Fibroblast of lung (primary cell): ENCODE measurements at places on chromosomes 7 and 10. TPM values are rescaled to one million over a fixed set of nuclear protein-coding genes. Genes with fewer than 3 reads are reported as not detected.

GRCh38 chr7:73719806-73720169 lies 319 bp upstream of the STX1A start:
- peak overlapping the region; percentile 48 for H3K4me3 ChIP-seq
- no peaks in the 10 kb centered on the region for H3K27me3 ChIP-seq
- peaks cover 28% of the 10 kb centered on the region for H3K4me1 ChIP-seq

GRCh38 chr10:84727398-84727797 lies 399.0 kb downstream of the CCSER2 start:
- H3K27me3 ChIP-seq: no peaks in the 10 kb centered on the region
- no peaks in the 10 kb centered on the region for H3K4me1 ChIP-seq
- H3K36me3 ChIP-seq: no peaks in the 10 kb centered on the region
- no peak overlapping the region for H3K27ac ChIP-seq

GRCh38 chr10:128058106-128058749 lies 68.0 kb downstream of the MKI67 start:
- no peak overlapping the region for H3K27ac ChIP-seq
- no peaks in the 10 kb centered on the region for H3K36me3 ChIP-seq
- no peak overlapping the region for H3K4me3 ChIP-seq
- H3K27me3 ChIP-seq: no peaks in the 10 kb centered on the region
- DNase-seq: no peak
- no peaks in the 10 kb centered on the region for H3K4me1 ChIP-seq

- no peaks in the 10 kb centered on the region for H3K36me3 ChIP-seq
- no peaks in the 10 kb centered on the region for H3K27me3 ChIP-seq
- DNase-seq: no peak
- no peak overlapping the region for H3K27ac ChIP-seq
Measured at GRCh38 chr10:6665847-6666246, 85.8 kb upstream of the PRKCQ start.

- peak; percentile 68 for DNase-seq
- peaks cover 3% of the 10 kb centered on the region for H3K4me1 ChIP-seq
- H3K27me3 ChIP-seq: no peaks in the 10 kb centered on the region
- H3K36me3 ChIP-seq: no peaks in the 10 kb centered on the region
- H3K27ac ChIP-seq: peak overlapping the region; percentile 23
Measured at GRCh38 chr10:19730907-19731217, 85.4 kb upstream of the PLXDC2 start.

Gene LRRTM3
- total RNA-seq: not detected in 2 replicates

- H3K27me3 ChIP-seq: no peaks in the 10 kb centered on the region
- DNase-seq: peak; percentile 19
- H3K36me3 ChIP-seq: no peaks in the 10 kb centered on the region
- H3K4me1 ChIP-seq: no peaks in the 10 kb centered on the region
Measured at GRCh38 chr10:20811131-20811530, 86.0 kb downstream of the NEBL start.

GRCh38 chr10:20871970-20872369 lies 25.1 kb downstream of the NEBL start:
- no peak overlapping the region for H3K4me3 ChIP-seq
- H3K4me1 ChIP-seq: no peaks in the 10 kb centered on the region
- H3K27ac ChIP-seq: no peak overlapping the region
- DNase-seq: no peak

- H3K27ac ChIP-seq: peak overlapping the region; percentile 97
- peak; percentile 88 for DNase-seq
- no peaks in the 10 kb centered on the region for H3K27me3 ChIP-seq
- H3K4me3 ChIP-seq: peak overlapping the region; percentile 50
- H3K36me3 ChIP-seq: no peaks in the 10 kb centered on the region
- peaks cover 30% of the 10 kb centered on the region for H3K4me1 ChIP-seq
Measured at GRCh38 chr7:55086413-55087201, 67.8 kb downstream of the EGFR start.

Gene AMPH
- 1.5 and 3.6 TPM in 2 replicates for total RNA-seq

GRCh38 chr7:143514995-143515735 lies 37.5 kb downstream of the TAS2R41 start:
- H3K4me3 ChIP-seq: no peak overlapping the region
- H3K36me3 ChIP-seq: no peaks in the 10 kb centered on the region
- DNase-seq: no peak
- peaks cover 2% of the 10 kb centered on the region for H3K4me1 ChIP-seq

Gene ABCC2
- total RNA-seq: 0.26 and 0.66 TPM in 2 replicates

DNA sequence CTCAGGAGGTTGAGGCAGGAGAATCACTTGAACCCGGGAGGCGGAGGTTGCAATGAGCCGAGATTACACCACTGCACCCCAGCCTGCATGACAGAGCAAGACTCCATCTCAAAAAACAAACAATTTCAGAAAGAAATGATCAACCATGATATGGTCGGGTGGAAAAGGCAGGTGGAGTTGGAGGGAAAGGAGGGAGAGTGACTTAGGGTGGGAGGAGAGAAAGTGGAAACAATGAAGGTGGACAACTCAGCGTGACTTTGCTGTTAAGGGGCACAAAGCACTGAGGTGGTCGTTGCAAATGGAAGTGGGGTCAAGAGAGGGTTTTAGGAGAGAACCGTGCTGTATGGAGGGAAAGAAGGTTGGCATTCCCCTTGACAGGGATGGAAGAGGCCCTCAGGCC lies 30.0 kb upstream of the FXYD4 start:
- H3K27ac ChIP-seq: no peak overlapping the region
- H3K36me3 ChIP-seq: no peaks in the 10 kb centered on the region
- no peak overlapping the region for H3K4me3 ChIP-seq
- H3K27me3 ChIP-seq: no peaks in the 10 kb centered on the region
- no peaks in the 10 kb centered on the region for H3K4me1 ChIP-seq
- DNase-seq: no peak

GRCh38 chr7:71208881-71209280 lies 76.9 kb downstream of the GALNT17 start:
- H3K4me3 ChIP-seq: no peak overlapping the region
- H3K27ac ChIP-seq: no peak overlapping the region
- no peak for DNase-seq
- no peaks in the 10 kb centered on the region for H3K36me3 ChIP-seq
- H3K4me1 ChIP-seq: no peaks in the 10 kb centered on the region

DNA sequence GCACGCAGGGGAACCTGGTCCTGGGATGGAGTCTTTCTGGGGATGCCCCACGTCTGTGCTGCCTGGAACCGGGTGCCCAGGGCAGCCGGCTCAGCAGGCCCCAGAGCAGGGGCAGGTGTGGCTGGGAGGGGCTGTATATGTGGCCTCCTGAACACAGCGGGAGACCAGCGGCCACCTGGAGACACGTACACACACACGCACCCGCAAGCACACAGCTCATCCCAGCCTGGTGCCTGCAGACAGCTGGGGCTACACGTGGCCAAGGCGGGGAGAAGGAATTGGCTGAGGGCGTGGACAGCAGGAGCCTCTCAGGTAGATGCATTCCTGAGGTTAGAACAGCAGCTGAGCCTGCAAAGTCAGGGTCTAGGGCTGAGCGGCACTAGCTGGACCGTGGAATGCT lies 14.0 kb downstream of the ADAM8 start:
- DNase-seq: no peak
- H3K4me3 ChIP-seq: no peak overlapping the region
- H3K27me3 ChIP-seq: no peaks in the 10 kb centered on the region
- no peak overlapping the region for H3K27ac ChIP-seq
- peaks cover 27% of the 10 kb centered on the region for H3K4me1 ChIP-seq
- no peaks in the 10 kb centered on the region for H3K36me3 ChIP-seq

DNA sequence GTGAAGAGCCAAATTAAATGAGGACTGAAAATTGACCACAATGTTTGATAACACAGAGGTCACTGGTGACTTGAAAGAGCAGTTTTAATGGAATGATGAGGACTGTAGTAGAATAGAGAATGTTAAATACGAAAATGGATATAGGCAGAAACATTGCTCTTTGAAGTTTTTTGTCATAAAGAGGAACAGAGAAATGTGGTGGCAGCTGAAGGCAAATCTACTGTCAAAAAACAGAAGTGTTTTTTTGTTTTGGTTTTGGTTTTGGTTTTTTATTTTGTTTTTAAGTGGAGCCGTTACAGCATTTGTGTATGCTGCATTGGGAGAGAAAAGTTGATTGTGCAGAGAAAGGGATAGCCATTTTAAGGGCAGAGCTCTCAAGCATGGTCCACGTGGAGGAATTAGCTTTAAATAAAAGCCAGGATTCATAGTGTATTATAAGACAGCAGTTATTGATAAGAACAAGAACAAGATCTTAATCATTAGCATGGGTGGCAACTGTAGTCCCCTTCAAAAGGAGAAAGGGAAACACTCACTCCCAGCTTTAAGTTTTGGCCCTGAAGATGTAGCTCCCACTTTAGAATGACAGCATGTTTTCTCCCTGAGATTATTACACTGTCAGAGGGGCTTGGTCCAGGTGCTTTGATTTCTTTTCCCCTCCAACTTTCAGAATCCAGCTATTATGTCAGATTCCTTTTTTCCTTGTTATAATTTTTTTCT lies 156.7 kb upstream of the BET1 start:
- no peak overlapping the region for H3K4me3 ChIP-seq
- H3K27me3 ChIP-seq: no peaks in the 10 kb centered on the region
- H3K27ac ChIP-seq: no peak overlapping the region
- H3K4me1 ChIP-seq: peaks cover 2% of the 10 kb centered on the region

DNA sequence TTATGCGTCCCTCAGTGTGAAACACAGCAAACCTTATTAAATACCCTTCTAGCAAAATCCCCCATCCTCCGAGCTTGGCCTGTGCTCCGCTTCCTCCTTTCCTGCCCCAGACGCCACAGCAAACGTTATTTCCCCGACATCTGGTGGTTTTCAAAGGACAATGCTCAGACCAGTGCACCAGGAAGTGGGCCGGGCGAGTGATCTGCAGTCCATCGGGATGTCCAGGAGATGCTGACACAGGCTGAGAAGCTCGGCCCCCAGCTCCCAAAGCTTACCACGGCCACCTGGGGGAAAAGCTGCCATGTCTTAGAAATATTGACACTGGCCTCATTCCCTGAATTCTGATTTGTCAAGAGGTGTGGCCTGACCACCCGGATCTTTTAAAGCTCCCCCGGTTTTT lies 129.5 kb downstream of the PTPRN2 start:
- H3K36me3 ChIP-seq: no peaks in the 10 kb centered on the region
- no peaks in the 10 kb centered on the region for H3K27me3 ChIP-seq
- no peaks in the 10 kb centered on the region for H3K4me1 ChIP-seq

GRCh38 chr10:132762267-132762666 lies 23.7 kb downstream of the NKX6-2 start:
- H3K27ac ChIP-seq: no peak overlapping the region
- H3K4me3 ChIP-seq: no peak overlapping the region
- no peaks in the 10 kb centered on the region for H3K36me3 ChIP-seq
- no peaks in the 10 kb centered on the region for H3K4me1 ChIP-seq
- DNase-seq: peak; percentile 23
- H3K27me3 ChIP-seq: no peaks in the 10 kb centered on the region

DNA sequence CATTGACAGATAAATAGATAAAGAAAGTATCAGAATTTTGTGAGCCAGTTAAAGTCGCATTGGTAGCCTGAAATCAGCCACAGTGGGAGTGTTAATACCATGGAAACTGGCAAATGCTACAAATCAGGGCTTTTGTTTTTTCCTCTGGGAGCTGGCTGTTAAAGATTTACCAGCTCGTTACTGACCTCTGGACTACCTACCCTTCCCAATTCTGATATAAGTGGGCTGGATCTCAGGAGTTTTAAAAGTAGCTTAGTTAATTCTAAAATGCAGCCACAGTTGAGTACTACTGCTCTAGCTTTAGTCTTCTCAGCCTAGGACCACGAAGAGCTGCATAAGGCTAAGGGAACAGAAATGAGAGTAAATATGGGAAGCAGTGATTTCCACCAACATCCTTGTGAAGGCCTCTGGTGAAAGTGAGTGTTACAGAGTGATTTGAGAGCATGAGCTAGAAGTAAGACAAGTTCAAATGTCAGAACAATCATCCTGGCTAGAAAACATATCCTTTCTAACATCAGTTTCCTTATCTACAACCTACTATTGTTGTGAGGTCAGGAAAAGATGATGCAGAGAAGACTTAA lies 53.2 kb downstream of the A1CF start:
- peaks cover 6% of the 10 kb centered on the region for H3K27me3 ChIP-seq
- H3K36me3 ChIP-seq: no peaks in the 10 kb centered on the region
- no peak overlapping the region for H3K4me3 ChIP-seq
- H3K27ac ChIP-seq: no peak overlapping the region

- H3K36me3 ChIP-seq: no peaks in the 10 kb centered on the region
- no peak overlapping the region for H3K27ac ChIP-seq
- no peak overlapping the region for H3K4me3 ChIP-seq
Measured at GRCh38 chr10:112639298-112639697, 192.3 kb downstream of the VTI1A start.

DNA sequence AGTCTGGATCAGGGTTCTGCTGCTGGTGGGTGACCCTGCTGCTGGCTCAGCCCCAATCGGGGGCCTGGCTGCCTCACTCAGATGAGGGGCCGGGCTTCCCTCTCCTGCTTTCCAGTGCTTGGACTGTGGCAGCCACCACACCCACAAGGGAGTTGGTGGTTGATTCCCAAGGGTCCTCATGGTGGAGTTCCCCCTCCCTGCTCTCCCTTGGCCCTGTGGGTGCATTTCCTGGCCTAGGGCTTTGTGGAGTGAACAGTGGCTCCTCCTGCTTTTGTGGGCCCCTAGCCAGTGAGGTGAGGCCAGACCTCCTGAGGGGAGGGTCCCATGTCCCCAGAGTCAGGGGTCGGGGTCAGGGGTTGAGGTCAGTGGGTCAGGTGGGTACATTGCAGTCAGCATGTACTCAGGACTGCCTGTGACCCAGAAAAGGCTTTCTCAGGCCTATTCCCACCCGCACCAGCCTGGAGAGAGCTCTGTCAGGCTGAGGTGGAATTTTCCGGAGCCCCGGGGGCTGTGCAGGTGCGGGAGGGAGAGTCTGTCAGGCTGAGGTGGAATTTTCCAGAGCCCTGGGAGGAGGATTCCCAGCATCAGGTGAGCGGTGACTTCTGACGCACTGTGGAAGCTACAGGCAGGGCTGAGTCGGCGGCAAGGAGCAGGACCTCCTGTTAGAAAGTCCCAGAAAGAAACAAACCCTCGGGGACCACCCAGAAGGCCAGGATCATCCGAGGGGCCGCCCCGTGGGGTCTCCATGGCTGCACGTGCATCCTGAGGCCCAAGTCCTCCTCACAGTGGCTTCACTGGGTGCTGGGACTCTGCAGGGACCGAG lies 94.4 kb upstream of the INSIG1 start:
- H3K27me3 ChIP-seq: no peaks in the 10 kb centered on the region
- no peak for DNase-seq

- no peak overlapping the region for H3K4me3 ChIP-seq
- no peaks in the 10 kb centered on the region for H3K27me3 ChIP-seq
- H3K4me1 ChIP-seq: peaks cover 18% of the 10 kb centered on the region
- DNase-seq: no peak
- H3K36me3 ChIP-seq: peaks cover 3% of the 10 kb centered on the region
Measured at GRCh38 chr10:98399784-98400183, 15.2 kb downstream of the PYROXD2 start.

DNA sequence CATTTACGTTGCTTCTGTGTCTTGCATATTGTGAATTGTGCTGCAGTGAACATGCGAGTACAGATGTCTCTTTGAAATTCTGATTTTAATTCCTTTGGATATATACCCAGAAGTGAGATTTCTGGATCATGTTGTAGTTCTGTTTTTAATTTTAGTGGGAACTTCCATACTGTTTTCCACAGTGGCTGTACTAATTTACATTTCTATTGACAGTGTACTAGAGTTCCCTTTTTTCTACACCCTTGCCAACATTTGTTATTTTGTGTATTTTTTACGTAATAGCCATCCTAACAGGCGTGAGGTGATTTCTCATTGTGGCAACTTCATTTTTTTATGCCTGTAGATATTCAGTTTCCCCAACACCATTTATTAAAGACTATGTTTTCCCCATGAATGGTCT lies 144.7 kb upstream of the INHBA start:
- H3K36me3 ChIP-seq: no peaks in the 10 kb centered on the region
- no peaks in the 10 kb centered on the region for H3K27me3 ChIP-seq
- DNase-seq: no peak

- no peak for DNase-seq
- no peaks in the 10 kb centered on the region for H3K36me3 ChIP-seq
- no peak overlapping the region for H3K27ac ChIP-seq
- H3K4me3 ChIP-seq: no peak overlapping the region
- H3K27me3 ChIP-seq: no peaks in the 10 kb centered on the region
Measured at GRCh38 chr10:13500201-13500600, 28.6 kb downstream of the BEND7 start.
